ENCODE measurements at places on chromosomes 2 and 18.

DNA sequence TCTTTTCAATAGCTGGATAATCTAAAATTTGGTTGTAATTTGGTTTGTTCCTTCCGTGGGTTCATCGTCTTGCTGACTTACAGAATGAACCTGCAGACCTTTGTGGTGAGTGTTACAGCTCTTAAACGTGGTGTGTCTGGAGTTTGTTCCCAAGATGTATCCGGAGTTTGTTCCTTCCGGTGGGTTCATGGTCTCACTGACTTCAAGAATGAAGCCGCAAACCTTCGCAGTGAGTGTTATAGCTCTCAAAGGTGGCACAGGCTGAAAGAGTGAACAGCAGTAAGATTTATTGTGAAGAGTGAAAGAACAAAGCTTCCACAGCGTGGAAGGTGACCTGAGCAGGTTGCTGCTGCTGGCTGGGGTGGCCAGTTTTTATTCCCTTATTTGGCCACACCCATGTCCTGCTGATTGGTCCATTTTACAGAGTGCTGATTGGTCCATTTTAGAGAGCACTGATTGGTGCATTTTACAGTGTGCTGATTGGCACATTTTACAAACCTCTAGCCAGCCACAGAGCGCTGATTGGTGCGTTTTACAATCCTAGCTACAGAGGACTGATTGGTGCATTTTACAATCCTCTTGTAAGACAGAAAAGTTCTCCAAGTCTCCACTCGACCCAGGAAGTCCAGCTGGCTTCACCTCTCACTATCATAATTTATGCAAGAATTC lies 16.6 kb downstream of the RALB start:
- no peak for DNase-seq

DNA sequence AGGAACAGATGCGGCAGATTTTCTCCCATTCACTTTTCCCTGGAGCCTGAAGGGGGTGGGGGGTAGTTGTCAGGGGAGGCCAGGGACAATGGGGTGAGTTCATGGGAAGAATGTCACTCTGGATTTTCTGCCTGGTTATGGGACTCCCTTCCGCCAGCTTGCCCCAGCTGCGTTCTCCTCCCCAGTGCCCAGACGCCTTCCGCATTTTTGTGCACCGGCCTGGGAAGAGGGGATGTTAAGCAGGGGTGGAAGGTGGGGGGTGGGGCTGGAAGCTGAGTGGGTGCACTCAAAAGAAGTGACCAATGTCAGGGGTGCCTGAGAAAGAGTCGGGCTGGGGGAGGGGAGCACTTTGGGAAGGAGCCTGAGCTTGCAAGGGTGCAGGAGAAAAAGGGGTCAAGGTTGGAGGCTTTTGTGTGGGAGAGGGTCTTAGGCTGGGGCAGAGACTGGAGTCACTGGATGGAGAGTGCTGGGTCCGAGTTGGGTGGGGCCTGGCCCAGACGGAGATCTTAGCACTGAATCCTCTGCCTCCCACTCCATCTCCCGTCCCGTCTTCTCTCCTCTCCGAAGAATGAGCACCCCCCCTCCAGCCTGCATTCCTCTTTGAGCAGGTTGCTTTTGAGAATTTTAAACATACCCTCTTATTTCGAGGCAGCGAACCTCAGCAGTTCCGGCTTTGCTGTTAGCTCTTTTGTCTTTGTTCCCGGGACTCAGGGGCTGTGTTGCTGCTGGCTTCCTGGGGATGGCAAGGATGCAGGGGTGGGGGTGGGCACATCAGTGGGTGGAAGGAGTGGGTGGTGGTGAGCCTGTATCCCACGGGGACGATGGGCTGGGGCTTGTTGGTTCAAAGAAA lies 2.7 kb downstream of the IGFBP2 start:
- no peak for DNase-seq

GRCh38 chr18:67926929-67927864 lies 410.7 kb upstream of the DSEL start:
- no peak for DNase-seq

DNA sequence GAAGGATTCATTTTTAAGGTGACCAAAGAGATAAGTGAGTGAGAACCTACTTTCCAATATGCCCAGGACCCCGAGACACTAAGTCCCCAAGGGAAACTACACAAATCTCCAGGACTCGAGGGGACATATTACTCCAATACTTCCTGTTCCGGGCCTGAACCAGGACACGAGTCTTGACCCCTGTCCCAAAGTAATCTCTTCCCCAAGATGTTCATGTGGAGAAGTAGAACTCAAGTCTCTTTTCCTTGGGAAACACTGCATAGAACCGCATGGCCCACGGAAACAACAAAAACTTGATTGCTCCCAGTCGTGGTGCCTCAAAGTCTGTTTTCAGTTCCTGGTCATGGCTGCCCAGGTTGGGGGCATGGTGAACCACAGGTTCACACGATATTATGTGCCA lies 87.2 kb upstream of the ZEB2 start:
- no peak for DNase-seq

DNA sequence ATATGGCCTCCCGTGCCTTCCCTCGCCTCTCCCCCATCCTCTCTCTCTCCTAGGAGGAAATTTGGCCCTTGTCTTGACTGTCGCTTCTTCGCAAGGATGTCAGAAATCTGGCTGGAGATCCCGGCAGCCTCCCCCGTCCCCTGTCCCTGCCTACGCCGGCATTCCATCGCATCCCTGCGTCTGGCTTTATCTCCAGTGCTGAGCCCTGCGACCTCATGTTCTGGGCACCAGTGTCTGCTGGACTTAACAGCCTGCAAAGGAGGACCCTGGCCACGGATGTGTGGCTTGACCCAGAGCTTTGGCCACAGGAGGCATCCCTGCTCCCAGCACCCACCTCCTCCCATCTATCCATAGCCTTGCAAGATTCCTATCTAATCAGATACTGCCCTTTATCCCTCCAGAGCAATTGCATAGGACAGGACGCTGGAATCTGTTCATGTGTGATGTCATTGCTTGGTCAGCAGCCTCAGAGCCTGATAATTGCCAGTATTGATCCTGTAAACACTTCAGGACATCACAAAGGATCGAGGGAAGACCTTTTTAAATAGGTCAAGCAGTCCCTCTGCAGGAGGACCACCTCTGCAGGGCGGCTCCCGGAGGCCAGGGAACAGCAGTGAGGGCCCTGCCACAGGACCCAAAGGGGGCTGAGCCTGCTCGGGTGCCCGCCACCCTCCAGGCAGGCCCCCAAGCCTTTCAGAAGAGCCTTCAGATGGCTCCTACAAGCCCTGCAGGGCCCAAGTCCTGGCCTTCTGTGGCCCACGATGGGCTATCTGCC lies 168.2 kb downstream of the TWIST2 start:
- no peak for DNase-seq

DNA sequence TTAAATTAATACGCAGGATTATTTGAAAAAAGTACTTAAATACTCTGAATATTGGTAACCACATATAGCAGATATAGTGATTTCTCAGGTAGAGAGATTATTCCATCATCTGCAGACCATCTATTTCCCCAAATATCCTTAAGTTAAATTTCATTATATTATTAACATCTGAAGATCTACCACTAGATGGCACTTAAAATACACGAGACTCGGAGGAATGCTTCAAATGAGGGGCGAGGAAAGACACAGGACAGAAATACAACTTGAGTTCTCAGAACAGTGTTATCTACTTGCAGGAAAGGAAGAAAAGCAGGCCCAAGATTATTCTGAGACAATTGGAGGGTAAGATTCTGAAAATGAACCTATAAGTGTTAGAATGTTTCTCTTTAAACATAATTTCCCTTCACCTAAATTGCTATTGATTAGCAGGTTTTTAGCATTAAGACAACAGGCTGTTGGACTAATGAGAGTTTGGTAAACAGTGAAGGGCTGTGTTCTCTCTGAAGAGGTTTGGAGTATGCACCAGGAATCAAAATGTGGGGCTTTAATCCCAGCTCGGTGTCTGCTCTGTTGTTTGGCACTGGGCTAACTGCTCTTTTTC lies 76.9 kb upstream of the GCFC2 start:
- DNase-seq: peak; percentile 2

DNA sequence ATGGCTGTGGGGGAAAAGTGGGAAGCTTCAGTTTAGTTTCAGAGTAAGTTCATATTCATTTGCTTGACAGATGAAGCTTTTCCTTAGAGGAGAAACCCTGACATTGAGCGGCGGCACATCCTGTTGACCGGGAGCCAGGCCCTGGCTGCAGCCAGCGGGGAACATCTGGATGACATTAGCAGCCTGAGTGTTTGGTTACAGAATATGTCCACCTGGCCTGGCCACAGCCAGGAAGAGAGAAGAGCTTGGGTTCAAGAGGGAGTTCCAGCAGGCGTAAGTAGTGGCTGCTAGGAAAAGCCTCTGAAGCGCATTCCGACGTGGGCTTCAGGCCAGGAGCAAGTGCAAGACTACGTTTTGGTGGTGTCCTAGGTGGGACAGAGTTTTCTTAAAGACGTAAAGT lies 144.9 kb upstream of the MYCN start:
- no peak for DNase-seq

DNA sequence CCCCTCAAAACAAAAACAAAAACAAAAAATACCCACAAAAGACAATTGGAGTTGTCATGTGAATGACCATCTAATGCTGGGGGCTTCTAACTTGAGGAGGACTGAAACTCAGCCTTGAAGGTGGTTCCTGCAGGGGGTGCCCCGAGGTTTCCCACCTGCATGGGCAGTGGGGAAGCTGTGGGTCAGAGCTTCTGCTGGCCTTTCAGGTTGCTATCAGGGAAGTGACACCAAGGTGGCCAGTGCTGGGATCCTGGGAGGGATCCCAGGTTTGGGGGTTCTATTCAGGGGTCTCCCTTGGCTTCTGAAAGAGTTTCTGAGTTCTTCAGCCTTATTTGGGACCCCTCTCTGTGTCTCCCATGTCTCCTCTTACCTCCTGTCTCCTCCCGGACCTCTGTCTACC lies 62.8 kb downstream of the LDLRAD4 start:
- DNase-seq: no peak
